ENCODE measurements at places on chromosomes 7 and 10. TPM values are rescaled to one million over a fixed set of nuclear protein-coding genes. Genes with fewer than 3 reads are reported as not detected.

JAKMIP3 gene
- total RNA-seq, result 3.0 TPM

ABCB4 gene
- 1.1 TPM for total RNA-seq

DNA sequence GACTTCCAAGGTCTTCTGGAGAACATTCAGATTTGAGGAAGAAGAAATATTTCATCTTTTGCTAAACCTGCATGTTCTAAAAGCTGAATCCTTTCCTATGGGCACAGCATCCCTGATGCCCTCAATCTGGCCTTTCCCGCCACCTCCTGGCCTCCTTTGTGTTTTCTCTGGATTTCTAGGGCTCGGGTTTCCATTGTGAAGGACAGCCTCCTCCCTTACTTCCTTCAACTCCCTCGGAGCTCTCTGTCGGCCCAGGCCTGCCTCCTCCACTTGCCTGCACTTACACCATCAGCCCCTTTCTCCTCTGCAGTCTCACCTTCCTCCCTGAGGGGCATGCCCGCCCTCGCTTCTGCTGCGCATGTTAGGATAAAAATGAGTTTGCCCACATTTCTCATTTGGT, 75.4 kb downstream of the WIPF3 start:
- no peak for DNase-seq
- H3K4me1 ChIP-seq, result peaks cover 11% of the 10 kb centered on the region
- no peak overlapping the region for H3K27ac ChIP-seq

GRCh38 chr10:18683427-18683826, 24.2 kb downstream of the ARL5B start:
- no peak overlapping the region for H3K27ac ChIP-seq
- no peaks in the 10 kb centered on the region for H3K36me3 ChIP-seq
- no peak for DNase-seq
- no peaks in the 10 kb centered on the region for H3K27me3 ChIP-seq
- H3K4me1 ChIP-seq, result no peaks in the 10 kb centered on the region
- H3K4me3 ChIP-seq, result no peak overlapping the region
